ENCODE measurements at places on chromosomes 6 and 20. TPM values are rescaled to one million over a fixed set of nuclear protein-coding genes. Genes with fewer than 3 reads are reported as not detected.

DNA sequence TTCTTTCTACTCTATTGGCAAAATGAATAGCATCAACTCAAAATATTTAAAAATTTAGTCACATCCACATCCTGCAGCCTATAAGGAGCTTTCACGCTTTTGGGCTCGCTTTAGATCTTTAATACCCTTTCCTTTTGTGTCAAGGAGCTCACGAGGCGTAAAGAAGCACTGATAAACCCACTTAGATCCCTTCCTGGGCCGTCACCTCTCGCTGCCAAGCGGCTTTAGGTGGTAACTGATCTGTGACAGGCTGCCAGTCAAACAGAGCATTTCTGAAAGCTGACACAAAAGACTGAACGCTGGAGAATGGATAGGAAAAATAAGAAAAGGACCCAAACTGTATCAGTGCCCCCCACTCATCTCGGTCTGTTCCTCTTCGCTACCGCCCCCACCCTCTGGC, 385.7 kb upstream of the MMS22L start:
- no peak for DNase-seq

DNA sequence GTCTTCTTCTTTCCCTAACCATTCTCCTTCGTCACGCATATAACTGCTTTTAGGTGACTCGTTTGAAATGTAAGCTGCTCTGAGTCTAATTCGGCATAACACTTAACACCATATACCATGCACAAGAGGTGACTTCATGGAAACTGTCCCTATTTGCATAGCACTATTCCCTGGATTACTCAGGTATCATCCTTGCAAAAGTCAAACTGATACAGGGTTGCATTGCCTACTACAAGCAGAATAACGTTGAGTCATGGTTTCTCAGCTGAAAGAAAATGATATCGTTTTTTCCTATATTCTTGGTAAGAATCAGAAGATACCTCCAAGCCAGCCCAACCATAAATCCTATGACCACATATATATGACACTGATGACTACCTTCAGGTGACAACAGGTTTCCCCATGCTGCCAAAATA, 227.5 kb downstream of the ATXN1 start:
- DNase-seq, result no peak

- DNase-seq, result peak; percentile 100
Measured at GRCh38 chr6:6699741-6700367, 111.3 kb downstream of the LY86 start.

DNA sequence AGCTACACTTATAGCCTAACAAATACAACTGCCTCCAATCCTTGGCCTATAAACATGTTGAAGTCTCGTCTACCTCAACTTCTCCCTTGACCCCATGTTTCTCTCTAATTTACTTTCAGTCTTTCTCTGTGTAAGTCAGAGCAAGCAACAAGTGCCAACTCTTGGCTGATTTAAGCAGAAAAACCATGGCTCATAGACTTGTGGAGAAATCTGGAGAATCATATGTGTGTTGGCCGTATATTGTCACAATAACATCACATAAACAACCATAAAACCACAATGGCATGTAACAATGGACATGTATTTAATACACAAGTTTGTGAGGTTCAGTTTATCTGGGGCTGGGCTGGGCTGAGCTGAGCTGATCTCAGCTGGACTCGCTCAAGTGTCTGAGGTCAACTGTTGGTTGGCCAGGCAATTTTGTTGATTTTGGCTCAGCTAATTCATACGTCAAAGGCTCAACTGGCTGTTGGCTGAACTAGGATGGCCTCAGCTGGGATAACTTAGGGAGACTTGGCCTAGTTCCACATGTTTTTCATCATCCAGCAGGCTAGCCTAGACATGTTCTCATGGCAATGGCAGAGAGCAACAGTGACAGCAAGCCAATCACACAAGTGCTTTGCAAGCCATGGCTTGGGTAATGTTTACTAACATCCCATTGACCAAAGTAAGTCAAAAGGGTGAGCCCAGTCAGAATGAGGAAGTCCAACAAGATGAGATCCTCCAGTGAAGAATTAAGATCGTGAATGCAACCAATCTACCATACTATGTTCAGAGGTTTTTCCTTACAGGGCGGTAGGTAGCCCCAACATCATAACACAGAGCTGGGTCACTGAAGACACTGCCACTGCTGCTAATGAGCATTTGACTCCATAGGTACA, 12.9 kb upstream of the TBC1D22B start:
- peak; percentile 93 for DNase-seq

DNA sequence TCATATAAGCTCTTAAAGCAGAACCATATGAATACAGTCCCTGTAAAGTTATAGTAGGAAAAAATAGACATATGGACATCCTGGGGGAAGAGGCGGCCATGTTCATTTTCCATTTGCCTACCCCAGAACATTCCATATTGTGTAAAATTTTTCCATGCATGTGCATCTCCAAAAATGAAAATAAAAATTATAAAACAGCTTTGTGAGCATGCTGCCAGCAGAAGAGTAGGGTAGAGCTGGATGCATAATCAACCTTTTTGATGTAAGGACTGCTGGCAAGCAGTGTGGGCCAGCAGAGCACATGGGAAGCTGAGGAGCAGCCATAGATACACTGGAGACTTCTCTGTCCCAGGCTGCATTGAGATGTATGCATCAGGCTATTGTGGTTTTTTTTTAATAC, 271.0 kb downstream of the KCNQ5 start:
- no peak for DNase-seq

The HLA-DMA gene
- 16.8 TPM for total RNA-seq

The C20orf141 gene
- total RNA-seq, result not detected

DNA sequence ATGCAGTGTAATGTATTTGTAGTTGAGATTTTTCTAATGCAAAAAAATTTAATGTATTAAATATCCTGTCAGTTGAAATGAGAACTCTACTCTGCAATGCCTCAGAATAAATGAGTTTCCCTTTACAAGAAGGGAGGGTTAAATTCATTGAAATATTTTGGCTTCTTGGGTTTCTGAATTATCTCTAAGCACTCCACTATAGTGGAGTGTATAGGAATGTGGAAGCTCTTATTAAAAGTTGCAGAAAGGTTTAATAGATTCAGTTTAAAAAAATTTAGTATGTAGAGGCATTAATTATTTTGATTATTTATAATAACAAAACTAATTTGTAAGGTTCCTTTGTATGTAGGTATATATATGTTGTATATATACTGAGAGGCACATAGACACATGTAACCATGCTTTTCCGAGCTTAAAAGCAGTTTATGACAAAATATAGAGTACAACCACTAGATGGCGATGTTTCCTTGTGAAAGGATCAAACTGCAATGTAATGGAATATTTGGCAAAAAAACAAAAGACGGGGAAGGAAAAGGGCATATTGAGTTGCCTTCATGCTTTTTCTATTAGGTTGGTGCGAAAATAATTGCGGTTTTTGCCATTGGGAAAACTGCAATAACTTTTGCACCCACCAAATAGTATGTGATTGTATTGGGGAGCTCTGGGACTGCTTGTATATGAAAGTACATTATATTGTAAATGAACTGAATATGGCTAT, 144.2 kb downstream of the MYO6 start:
- no peak for DNase-seq

DNA sequence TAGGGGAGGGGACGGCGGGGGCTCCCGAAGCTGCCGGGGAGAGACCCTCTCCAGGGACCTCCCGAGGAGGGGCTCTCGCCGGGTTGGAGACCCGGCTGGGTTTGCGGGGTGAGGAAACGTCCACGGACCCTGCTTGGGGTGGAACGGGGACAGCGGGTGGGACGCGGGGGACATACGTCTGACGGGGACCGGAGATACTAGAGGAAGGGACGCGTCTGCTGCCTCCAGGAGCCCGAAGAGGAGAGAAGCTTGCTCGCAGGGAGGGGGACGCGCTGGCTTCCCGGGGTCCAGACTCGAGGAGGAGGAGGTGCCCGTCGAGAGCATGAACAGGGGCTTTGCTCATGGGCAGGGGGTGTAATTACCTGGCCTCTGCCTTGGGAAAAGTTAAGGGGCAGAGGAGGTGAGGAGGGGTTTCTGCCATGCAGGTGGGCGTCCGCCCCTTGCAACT, 593 bp downstream of the DNMT3B start:
- DNase-seq, result no peak

GRCh38 chr6:14380901-14381828, 263.6 kb downstream of the CD83 start:
- DNase-seq, result no peak

The BTNL2 gene
- total RNA-seq, result not detected

The LCA5 gene
- 3.2 TPM for total RNA-seq

- no peak for DNase-seq
Measured at GRCh38 chr20:45152405-45152804, 22.3 kb upstream of the PI3 start.
